Skin of body (tissue), 3 donors: ENCODE measurements at places on chromosomes 4 and X. TPM values are rescaled to one million over a fixed set of nuclear protein-coding genes. Genes with fewer than 3 reads are reported as not detected.

GRCh38 chrX:18354369-18355223 lies at the start of gene SCML2:
Gene SCML2, minus strand, starts transcription at chrX:18354688. Its CDS starts 20,617 bp downstream, at chrX:18334071.
- DNase-seq = peak; percentile 17

GRCh38 chrX:7235071-7235470 lies 87.1 kb upstream of the PUDP start:
- DNase-seq = no peak

GRCh38 chrX:9662148-9662547 lies 103.5 kb downstream of the GPR143 start:
- DNase-seq = no peak

DNA sequence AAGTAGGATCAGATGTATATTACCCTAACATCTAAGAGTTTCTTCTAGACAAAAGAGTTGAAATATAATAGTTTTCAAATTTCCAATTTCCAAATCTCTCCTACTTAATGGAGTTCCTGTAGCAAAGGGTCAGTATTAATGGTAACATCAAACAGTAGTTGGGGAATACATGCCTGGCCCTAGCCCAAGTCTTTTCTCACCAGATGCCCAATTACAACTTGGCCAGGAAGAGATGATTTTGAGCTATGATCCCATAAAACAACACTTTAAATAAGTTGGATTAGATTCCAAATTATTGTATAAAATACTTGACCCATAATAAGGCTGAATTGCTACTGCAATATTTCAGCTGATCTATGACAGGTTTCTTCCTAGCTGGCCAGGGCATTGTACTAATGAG lies 59.9 kb downstream of the MBNL3 start:
- DNase-seq = no peak

DNA sequence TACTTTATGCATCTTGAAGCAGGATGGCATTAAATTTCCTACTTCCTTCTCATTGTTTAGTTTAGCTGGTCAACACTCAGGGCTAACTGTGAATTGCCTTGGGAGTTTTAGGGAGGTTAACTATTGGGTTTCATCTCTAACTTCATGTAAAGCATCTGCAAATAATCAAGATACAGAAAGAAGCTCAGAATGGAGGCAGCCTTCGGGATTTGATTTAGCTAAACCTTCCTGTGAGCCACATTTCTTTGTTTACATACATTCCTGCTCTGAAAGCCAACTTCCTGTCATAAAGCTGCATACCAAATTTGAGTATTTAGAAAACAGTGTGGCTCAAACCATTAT lies 131.7 kb upstream of the PCDH18 start:
- DNase-seq = peak; percentile 94

- DNase-seq = no peak
These were observed 772 bp downstream of the CYP4V2 start for GRCh38 chr4:186192066-186192612.

DNA sequence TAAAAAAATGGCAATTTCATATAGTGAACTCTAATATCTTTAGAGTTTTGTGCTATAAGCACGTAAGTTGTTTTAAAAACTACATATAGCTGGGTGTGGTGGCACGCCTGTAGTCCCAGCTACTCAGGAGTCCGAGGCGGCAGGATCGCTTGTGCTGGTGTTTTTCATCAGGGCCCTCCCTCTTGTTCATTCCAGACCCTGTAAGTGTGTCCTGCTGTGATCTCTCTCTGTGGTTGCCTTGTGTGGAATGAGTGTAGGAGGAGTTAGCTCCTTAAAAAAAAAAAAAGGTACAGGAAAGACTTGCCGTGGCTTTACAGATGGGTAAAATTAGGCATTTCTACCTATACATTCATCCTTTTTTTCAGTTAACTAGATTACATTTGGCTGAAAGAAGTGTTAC lies 35.4 kb downstream of the RBBP7 start:
- DNase-seq = no peak

DNA sequence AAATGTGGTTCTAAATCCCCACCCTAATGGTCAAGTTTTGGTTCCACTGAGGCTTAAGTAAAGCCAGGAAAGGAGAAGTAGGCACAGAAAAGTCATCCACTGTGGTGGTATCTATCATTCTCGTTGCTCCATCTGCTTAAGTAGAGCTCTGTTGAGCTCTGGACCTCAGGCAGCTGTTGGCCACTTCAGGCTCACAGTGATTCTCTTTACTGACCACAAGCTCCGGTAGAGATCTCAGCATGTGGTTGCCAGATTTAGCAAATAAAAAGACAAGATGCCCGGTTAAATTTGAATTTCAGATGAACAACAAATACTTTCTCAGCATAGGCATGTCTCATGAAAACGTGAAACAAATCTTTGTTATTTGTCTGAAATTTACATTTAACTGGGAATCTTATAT lies 132.3 kb upstream of the PTCHD1 start:
- DNase-seq = no peak

- no peak for DNase-seq
These were observed 12.6 kb downstream of the CA5B start for GRCh38 chrX:15750611-15751154.

DNA sequence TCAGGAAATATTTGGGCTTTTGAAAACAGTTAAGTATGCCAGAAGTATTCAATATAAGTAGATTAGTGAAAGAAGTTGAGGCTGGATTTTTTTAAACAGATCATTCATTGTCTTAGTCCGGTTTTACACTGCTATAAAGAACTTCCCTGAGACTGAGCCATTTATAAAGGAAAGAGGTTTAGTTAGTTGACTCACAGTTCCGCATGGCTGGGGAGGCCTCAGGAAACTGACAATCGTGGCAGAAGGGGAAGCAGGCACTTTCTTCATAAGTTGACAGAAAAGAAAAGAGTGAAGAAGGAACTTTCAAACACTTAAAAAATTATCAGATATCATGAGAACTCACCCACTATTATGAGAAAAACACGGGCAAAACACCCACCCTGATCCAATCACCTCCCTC lies 31.1 kb upstream of the CYLC1 start:
- DNase-seq = no peak

RTL5 gene
- total RNA-seq = 3.9 TPM

ADH4 gene
- total RNA-seq = not detected

VEGFC gene
- total RNA-seq = 5.9 TPM

ADAMTS3 gene
- 2.4 TPM for total RNA-seq
